ENCODE measurements at places on chromosomes 7 and 10.

GRCh38 chr10:101986624-101986971 is 69.4 kb downstream of the ARMH3 start:
- DNase-seq, result no peak

GRCh38 chr7:123417580-123417979 is 116.8 kb downstream of the IQUB start:
- no peak for DNase-seq

GRCh38 chr7:14908697-14909096 is 6.1 kb upstream of the DGKB start:
- DNase-seq, result no peak

DNA sequence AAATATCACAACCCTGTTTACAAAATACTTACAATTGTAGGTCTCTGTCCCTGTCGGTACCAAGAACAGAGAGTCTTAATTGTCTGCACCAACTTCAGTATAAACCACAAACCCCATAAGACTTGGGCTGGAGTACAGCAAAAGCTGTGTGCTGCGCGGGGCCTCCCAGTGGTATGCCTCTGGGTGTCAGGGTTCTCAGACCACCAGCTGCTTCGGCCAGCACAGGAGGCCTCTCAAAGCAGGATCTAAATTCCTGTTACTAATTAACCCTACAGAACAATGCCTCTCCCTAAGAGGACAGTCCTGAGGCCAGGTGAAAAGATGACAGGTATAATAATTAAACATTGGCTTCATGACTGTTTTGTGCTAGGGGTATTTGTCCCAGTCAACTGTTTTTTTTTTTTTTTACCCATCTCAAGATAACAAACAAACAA is 957 bp upstream of the SVIL start:
- no peak for DNase-seq

GRCh38 chr7:146656988-146657387 is 540.4 kb downstream of the CNTNAP2 start:
- DNase-seq, result no peak

- no peak for DNase-seq
These were observed 245.2 kb downstream of the PAXIP1 start for GRCh38 chr7:154757756-154758155.

DNA sequence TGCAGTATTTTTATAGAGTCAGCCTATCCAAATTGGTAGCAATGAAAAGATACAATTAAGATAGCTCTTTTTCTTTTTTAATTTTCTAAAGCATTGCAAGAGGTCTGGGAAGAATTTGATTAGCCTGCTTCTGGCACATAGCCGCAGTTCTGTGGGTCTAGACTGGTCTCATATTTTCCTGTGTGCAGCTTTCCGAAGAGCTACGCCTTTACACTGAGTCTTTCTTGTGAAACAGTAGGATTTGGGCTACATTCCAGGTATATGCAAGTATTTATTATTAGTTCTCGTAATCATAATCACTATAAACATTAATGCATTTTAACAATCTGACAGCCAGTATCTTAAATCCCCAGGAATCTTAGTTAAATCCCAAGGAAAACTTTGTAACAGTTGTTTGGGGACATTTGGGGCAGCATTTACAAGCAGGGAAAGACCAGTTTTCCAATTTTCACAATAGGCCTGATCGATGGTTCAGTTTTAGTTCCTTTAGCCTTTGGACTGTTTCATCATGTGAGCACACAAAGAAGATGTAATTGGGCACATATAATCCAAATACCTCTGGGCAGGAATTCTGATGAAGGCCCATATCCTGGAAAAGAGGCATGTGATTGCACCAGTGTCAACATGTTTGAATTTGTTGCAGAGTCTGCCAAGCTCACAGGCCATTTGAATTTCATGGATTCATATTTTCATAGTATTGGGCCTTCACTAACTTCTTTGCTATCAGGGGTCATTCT is 287.3 kb downstream of the INHBA start:
- no peak for DNase-seq

- DNase-seq, result peak; percentile 48
These were observed 27.3 kb downstream of the PPIF start for GRCh38 chr10:79374312-79375191.

DNA sequence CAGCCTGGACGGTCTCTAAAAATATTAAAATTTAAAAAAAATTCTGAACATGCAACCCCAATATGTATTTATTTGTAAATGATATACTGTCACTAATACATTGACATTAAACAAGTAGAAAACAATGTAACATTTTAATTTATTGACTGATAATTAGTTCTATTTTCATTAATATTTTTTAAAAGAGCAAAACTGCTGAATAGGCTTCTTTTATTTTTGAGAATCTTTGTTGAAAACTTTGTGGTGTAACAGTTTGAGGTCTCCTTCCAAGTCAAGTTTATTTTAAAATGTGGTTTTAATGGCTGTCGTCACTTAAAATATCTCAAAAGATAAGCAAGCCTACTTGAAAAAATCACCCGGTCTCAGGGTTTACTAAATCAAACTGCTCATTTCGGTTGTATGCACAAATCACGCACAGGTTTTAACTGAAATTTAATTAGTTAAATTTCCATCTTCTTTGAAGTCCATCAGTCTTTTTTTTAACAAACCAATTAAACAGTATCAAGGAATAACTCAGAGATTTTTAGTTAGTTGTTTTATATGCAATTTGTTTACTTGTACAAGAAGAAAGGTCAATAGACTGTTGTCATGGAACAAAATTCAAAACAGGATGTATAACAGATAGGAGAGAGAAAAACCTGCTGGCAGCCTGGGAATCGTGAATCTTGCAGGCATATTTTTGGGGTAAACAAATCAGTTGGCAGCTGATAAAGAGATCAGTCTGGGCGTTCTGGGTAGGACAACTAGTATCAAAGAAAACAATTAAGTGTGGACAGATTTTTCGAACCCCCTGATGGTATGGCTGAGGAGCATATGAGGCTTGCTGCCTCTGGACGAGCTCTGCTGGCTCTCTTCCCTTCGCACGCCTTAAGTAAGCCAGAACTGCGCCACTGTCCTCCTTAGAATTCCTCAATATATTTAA is 9.7 kb upstream of the EDRF1 start:
- DNase-seq, result no peak

DNA sequence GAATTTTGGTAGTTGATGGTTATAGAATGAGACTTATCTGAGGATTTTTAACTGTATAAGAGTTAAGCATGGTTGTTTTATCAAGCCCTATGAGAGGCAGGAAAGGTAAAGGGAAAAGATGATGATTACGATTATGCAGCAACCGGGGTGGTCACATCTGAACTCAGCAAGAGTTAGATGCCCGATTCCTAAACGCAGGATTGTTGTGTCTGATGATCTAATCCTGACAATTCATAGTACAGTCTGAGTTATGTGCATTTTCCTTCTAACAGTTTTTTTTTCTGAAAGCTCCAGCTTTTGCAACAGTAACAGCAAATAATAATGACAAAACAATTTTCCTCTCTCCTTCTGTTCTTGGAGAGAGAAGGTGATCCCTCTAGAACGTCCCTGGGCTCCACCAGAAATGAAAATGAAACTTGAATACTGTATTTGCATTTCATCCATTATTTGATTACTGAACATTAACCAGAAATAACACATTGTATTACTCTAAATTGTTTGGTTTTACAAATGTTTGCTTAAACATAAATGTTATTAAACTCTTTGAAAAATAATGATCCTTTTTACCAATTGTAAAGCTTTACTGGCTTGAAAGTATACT is 176.5 kb upstream of the CCDC6 start:
- no peak for DNase-seq

DNA sequence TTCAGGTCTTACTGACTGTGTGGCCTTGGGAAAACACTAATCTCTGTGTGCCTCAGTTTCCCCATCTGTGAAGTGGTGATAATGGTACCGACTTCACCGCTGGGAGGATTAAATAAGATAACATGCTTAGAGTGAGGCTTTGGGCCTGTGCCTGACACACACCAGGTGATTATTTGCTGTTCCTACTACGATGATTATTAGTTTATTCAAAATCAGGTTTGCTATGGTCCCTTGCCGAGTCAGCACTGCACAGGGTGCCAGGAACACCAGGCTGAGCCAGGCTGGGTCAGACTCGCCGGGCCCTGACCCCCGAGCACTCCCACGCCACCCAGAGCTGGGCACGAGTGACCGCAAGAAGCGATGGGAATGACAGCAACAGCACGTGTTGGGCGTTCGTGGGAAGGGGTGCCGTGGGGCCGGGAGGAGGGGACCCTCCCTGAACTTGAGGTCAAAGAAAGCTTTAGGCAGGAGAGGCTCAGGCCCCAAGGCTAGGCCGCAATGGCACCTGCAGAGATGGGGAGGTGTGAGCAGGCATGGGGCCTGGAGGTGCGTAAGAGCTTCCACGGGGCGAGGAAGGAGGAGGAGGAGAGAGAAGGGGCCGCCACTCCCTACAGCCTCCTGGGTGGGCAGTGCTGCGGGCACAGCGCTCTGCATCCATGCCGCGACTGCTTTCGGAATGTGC is 325.4 kb downstream of the DNAJB6 start:
- no peak for DNase-seq

GRCh38 chr7:105316578-105317344 is 72.0 kb downstream of the SRPK2 start:
- DNase-seq, result no peak

DNA sequence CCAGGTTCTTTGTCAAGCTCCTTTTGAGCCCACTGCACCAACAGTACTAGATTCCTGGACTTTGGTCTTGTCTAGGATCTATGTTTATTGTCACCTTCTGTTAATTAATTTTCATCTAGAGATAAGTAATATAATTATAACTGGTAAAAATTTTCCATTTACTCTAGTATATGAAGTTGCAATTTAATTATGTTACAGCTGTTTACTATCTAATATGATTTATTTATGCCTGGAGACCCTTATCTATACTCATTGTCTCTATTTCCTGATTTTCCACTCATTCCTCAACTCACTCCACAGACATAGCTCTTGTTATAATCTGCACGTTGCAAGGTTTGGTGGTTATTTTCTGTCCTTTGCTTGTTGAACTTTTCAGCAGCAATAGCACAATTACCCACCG is 63.2 kb upstream of the PHF14 start:
- DNase-seq, result no peak

DNA sequence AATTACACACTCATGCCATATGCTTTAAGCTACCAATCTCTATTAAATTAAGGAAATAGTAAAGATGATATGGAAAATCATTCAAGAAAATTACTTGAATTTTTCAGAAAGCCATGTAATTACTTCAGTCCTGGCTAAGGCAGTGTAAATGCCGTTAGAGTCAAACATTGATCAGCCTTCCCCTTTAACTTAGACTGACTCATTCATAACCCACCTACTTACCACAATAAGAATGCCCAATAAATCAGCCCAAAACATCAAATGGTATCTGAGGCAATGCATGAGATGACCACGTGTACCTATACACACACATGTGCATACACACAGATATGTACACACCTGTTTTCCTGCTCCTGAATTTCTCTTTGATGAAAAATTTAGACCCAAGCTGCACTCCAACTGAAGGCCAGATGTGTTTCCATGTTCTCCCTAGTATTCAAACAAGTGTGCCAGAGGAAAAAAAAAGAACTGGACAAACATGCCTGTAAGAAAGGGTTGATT is 30.2 kb upstream of the PDE1C start:
- DNase-seq, result no peak

DNA sequence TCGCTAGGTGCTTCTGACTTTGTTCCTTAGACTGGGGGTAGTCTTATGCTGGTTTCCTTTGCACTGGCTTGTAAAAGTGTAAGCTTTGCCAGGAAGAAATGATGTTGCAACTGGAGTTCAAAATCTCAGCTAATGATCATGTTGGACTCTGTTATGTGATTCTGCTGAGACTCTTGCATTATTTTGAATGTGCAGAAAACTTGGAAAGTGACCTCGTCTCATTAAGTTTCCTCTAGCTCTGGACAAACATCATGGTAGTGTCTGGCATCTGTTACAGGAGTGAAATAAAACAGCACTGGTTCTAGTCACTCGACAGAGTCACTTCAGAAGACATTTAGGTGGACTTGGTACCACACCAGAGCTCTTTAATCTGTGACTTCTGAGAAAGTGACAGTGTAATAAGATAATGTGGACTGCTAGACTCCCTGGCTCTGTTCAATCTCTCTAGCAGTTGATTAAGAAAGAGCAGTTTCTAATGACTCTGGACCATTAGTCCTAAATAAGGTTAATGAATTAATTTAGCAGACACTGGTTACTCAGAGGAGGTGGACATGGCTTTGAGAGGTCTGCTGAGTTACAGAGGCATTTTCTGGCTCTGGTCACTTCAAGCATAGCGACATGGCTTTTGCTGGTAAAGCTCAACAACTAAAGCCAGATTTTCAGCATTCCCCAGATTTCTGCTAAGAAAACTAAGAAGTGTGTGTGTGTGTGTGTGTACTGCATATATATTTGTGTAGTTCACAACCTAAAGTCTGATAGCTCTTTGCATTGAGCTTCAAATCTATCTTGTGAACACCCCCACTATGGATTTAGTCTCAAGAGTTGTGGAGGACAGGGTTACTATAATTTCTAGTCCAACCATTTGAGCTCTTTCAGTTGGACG is 2.0 kb downstream of the NRP1 start:
- no peak for DNase-seq

DNA sequence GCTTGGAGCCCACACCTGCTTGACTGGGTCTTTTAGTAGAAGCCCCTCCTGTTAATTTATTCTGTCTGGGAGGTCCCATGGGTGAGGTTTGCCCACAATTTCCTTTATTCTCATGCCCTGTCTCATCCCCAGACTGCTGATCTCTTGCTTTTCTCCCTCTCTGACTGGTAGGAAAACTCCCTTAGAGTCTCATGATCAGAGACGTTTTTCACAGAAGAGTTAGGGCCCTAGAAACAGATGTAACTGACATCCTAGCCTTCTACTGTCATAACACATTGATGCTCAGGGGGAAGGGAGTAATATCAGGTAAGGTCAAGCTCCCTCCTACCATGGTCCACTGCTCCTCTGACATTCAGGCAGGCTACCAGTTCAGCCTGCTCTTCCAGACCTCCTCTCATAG is 43.7 kb upstream of the WASL start:
- no peak for DNase-seq

DNA sequence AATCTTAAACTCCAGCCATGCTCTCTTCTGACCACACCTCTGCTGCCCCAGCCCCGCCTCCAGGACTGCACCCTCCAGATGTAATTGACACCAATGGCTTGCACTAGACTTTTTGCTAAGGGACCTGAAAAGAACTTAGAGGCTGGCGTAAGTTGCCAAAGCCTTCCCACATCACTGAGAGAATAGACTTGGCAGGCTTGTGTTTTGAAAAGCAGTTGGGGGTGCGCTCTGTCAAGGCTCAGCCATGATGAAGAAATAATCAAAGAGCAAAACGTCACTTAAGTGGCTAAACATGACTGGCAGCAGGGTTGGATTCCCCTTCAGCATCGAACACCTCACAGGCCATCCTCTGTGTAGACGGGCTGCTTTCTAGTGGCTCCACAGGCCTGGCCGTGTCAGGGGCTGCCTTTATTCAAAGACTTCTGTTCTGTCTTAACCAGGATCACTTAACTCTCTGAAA is 195.2 kb upstream of the C7orf33 start:
- no peak for DNase-seq

- peak; percentile 90 for DNase-seq
These were observed 8.7 kb upstream of the ASB4 start for GRCh38 chr7:95476904-95477594.

Data from NCI-H2081 (cell line).